Activated CD4-positive, alpha-beta T cell treated with anti-CD3 and anti-CD28 coated beads for 4 hours (primary cell): ENCODE measurements at places on chromosomes 2 and 18.
A peak's percentile ranks its signal among the peaks of the same experiment; 100 is the strongest.

DNA sequence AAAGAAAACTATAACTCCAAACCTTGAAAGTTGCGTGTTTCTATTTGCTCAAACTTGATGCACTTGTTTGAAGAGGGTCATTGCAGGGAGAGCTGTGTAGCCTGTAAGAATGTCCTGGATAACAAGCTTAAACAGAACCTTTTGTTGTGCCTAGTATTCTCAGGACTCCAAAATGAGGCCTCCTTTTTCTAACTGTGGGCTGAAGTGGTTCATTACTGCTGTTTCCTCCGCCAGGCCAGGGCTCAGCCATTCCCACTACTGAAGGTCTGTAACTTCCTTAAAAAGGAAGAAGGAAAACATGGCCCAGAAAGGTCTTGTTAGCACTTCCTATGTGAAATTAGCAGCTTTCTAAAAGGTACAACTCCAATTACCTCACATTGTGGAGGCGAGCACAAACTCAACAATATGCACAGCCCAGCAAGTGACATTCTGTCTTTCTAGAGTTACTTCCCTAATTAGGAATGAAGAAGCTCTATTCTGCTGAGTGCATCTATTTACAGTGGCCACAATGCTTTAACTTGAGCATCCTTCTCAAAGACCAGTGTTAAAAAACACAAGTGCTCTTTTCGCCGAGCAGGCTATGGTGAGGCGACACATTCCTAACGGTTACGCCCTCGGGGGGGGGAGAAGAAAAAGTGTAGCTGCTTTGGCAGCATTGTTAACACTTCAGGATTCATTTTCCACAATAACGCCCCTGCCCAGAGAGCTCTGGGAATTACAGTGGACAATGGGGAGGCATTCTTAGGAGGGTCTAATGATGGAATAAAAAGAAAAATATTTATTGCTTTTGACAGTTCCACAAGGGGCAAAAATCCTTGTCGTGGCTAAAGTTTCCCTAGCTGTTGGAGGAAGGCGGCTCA, 136.9 kb upstream of the SIX3 start:
- DNase-seq = no peak

DNA sequence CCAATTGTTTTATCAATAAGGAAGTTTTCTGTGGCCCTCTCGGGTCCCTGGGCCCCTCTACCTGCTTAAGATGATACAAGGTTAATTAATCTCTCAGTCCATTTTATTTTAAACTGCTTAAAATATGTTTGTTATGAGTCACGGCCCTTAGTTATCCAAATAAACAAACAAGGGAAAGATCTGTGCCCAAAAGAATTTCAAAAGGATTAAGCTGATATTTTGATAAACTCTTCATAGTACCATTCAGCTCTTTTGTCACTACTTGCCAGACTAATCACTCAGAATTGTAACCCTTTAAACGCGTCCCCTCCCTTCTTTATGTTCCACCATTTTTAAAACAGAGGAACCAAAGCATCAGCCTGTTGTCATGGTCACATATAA, 144.7 kb upstream of the STK17B start:
- no peak for DNase-seq

DNA sequence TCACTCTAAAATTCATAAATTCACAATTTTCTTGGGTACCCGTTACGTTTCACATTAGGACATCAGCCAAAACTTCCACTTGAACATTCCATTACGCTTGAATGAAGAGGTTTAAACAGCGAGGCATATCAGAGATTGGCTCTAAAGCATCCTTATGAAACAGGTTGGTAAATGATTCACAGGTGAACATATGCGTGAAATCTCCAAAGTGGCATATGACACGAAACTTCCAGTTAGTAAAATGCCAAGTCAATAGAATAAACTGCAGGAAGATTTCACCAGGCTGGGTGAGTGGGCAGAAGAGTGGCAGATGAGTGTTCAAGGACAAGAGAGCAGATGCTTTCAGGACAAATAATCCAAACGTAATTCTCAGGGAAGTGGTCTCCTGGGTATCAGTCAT, 33.9 kb upstream of the GLS start:
- no peak for DNase-seq

DNA sequence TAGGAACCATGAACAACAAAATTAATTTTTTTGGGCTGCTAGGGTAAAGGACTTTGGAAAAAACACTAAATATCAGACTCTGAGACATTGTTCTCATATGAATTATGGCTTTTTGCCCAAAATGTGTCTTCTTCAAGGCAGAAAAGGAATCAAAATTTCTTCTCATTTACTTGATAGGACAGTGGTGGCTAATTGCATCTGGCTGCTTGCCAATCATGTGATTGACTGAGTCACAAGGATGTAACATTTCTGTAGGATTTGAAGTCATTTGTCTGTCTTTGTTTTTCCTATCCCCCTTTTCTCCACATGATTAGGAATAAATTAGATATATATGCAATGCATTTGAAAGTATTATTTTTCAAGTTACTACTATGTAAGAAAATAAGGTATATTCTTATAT, 130.2 kb downstream of the SLC4A10 start:
- DNase-seq = no peak

GRCh38 chr2:20073460-20073859, 22.0 kb upstream of the LAPTM4A start:
- no peak for DNase-seq

DNA sequence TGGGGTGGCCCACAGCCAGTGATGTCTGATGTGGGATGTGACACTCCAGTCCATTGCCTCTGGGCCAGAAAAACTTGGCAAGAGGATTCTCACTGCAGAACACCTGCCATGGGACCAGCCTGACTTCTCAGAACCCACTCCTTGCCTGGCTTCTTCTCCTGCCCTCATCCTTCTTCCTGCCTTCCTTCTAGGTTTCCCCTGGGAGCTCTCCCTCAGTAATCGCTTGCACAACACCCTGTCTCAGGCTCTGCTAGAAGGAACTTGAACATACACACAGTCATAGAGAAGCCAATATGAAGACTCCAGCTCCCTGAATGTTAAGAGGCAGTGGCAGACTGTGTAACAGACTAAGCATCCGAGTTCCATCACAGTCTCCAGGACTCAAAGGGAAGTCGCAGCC, 4.3 kb upstream of the COL6A3 start:
- DNase-seq = no peak

GRCh38 chr18:63258749-63259566, 60.6 kb downstream of the BCL2 start:
- no peak for DNase-seq

DNA sequence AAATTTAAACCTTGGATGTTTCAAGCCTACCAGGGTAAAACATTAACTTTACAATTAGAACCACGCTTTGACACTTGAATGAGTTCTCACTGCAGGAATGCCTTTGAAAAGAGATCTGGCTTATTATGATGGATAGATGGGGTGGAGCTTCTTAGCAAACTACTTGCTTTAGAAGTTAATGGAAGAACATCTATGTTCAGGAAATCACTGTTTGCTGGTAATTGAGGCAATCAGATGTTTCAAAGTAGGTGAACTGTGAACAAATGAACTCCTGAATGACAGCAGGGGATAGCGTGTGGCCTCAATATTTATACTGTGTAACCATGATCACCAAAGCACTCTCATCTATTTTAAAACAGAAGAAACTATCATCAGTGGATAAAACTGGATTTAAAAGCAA, 383.6 kb downstream of the PIK3C3 start:
- DNase-seq = no peak

DNA sequence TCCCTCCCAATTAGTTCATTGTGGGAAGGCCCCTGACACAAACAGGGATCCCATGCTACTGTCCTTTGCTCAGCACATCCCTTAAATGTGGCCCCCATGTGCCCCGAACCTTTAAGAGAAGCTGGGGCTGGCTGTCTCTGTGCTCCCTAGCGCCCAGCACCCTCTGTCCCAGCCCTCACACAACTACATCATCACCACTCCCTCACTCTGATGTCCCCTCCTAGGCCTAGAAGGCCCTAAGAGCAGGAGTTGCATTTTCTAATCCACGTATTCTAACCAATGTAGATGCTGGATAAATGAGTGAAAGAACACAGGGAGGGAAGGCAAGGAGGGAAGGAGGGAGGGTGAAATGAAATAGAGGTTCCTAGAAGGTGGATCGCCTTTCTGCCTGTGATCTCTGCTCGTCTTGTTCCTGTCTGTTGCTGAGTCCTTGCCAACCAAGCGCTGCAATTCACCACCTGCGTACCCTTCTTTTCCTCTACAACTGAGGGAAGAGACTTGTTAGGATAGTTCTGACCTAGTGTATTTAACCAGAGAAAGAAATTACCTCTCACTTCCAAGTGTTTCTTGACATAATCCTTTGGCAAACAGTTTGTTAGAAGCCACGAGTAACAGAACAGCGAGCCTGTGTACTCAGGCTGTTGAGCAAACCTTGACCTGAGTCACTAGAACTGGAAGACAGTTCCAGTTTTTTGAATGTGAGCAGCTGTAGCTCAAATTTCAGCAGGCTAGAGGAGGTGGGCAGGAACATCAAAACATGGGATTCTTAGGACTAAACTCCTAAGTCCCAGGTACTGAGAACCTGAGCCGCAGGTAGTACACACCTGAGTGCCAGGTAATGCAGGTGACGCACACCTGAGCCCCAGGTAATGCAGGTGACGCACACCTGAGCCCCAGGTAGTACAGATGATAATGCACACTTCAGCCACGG, 181.5 kb upstream of the ID2 start:
- no peak for DNase-seq

GRCh38 chr18:55651236-55651635, 63.2 kb upstream of the TCF4 start:
- DNase-seq = no peak

DNA sequence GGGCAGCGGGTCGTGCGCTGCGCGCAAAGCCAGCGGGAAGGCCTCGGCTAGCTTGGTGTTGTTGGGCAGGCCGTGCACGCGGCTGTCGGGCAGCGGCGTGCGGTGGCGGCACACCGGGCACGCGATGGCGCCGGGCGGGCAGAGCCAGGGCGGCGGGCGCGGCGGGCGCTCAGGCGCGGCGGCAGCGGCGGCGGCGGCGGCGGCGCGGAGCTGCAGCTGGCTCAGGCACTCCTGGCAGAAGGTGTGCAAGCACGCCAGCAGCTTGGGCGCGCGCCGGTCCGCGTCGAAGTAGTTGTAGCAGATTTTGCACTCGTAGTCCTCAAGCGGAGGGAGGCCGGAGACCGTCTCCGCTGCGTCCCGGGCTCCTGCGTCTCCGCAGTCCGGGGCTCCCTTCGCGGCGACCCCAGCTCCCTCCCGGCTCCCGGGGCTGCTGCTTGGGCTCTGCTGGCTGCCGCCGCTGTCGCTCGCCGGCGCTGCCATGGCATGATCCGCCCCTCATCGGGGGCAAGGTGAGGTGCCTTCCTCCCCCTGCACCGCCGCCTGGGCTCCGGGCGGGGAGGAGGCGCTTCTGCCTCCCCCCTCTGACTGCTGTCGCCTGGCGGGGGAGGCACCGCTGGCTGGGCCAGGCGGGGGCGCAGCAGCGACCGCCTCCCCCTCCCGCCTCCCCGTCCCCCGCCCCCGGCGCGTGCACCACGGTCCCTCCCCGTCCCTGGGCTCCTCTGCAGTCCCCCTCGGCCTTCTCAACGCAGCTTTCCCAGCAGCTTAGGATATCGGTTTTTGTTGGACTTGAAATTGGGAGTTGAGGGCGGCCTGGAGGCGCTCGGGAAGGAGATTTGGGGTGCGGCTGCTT, 21.0 kb upstream of the PAX3 start:
- peak; percentile 21 for DNase-seq

DNA sequence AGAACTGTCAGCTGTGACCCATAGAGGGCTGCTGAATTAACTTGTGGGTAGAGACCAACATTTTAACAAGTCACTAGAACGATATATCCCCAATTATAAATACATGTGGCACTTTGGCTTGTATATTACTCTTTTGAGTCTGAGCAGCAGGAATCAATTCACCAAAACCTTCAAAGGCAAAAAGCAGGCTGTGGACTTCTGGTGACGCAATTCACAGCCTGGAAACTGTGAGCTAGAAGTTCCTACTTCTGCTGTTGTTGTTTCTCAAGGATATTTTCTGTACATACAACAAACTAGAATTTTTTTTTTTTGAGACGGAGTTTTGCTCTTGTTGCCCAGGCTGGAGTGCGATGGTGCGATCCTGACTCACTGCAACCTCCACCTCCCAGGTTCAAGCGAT, 37.3 kb downstream of the PTCD3 start:
- DNase-seq = no peak

DNA sequence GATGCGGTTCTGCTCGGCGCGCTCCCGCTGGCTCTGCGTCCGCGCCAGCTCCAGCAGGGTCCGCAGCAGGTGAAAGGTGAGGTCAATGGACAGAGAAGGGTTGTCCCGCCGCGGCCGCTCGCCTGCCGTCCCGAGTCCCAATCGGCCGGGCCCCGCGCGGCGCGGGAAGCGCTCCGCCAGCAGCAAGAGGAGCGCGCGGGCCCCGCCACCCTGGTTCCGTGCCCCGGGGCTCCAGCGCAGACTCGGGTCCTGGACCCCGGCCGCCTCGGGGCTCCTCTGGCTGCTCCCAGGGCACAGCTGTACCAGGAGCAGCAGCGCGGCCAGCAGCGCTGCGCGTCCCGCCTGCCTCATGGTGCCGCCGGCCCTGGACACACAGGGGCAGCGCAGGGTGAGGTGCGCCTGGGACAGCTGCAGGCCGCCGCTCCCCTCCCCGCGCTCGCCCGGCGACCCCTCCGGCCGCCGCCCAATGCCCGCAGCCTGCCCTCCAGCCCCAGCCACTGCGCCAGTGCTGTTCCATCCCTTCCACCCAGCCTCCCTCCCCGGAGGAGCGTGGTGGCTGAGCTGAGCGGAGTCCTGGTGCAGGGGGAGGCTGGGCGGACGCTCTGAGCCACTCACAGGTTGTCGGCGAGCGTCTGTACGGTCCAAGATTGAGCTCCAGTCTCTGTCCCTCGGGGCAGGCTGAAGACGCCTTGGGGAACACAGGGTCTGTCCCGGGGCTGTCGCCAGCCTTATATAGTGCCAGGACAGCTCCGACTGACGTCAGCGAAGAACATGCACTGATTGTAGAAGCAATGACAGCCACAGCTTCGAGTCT, 493 bp downstream of the UCN start:
- DNase-seq = no peak

GRCh38 chr2:200814917-200815316, 3.2 kb downstream of the BZW1 start:
- DNase-seq = no peak

GRCh38 chr2:186570604-186571003, 19.3 kb upstream of the ITGAV start:
- DNase-seq = no peak

- DNase-seq = peak; percentile 65
These were observed 1.1 kb upstream of the PGAP1 start for GRCh38 chr2:196927376-196928225.

- DNase-seq = no peak
These were observed 122.5 kb downstream of the TPGS2 start for GRCh38 chr18:36706134-36706881.
